HFF-Myc (cell line): ENCODE measurements at places on chromosomes 4 and X.

- no peak for DNase-seq
Measured at GRCh38 chr4:158913766-158914165, 144.9 kb downstream of the FNIP2 start.

DNA sequence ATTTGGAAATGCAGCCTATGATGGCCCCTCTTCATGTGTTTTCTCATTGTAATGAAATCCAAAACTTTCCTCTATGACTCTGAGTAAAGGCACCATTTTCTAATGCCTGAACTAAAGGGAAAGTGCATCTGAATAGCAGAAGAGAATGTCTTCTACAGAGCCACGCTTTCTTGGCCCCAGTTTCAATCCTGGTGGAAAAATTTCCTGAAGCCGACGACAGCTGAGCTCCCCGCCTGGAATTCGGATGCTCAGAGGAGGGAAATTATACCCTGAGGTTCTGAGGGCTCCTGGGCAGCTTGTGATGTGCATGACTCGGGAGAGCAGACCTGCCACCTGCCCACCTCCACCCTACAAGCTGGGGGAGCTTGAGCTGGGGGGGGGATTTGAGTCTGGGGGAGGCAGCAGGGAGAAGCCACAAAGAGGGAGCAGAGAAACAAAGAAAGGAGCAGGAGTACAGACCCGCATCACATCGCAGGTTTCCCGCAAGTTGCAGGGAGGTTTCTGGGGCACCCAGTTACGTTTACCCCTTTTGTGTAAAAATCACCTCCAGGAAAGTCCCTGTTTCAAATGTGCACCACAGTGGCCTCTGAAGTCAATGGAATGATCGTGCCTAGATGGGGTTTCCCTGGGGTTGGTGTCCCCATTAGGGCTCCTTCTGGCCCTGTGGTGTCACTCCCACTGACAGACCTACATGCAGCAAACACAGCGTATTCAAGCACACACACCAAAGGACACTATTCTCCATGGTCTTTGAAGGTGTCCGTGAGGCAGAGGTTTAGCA, 145.6 kb upstream of the RBPJ start:
- DNase-seq, result no peak

DNA sequence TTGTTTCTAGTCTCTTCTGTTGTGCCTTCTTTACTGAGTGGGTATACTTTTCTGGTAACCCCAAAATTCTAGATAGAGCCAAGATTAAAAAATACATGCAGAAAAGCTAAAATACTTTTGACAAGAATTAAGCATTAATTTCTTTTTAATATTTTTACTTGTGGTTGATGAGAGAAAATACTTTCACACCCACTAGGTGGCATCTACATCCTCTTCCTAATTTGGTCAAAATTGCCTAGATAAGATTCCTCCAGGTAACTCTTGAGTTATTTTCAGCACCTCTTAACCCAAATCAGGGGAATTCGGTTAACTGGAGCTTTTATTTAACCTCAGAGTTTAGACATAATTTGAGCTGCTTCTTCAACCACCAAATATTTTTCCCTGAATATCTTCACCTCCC, 28.4 kb upstream of the COX7B2 start:
- no peak for DNase-seq

DNA sequence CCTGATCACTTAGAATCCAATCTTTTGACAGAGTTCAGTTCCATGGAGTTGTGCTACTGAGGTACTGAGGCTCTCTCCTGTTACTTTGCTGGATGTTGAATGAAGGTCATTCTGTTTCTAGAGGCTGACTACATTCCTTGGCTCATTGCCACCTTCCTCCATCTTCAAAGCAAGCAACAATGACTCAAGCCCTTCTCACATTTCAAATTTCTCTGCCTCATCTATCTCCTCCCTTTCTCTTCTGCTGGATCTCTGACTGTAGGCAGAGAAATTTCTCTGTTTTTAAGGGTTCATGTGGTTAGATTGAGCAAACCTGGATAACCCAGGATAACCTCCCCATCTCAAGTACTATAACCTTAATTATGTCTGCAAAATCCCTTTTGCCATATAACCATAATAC, 775.4 kb downstream of the STPG2 start:
- no peak for DNase-seq

DNA sequence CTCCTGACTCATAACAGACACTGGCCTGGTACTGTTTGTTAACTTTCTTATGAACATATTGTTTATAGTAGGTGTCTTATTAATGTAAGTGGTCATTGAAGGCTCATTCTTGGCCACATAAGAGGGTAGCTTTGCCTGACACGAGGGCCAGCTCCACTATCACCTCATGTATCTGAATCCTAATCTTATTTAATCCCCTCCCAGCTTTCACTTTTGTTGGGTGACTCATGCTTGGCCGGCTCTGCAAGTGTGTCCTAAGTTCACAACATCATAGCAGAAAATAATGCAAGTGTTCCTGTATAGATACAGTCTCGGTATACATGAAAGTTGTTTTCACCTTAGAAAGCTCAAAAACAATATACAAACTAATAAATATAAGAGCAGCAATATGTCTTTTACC, 283.8 kb downstream of the IQCM start:
- DNase-seq, result no peak
